ENCODE measurements at places on chromosomes 6 and 20.

GRCh38 chr6:89436226-89436625 lies 3.3 kb downstream of the ANKRD6 start:
- H3K27me3 ChIP-seq = no peaks in the 10 kb centered on the region
- H3K4me3 ChIP-seq = no peak overlapping the region

GRCh38 chr6:91538622-91539021 lies 951.8 kb upstream of the MAP3K7 start:
- no peak overlapping the region for H3K27ac ChIP-seq
- no peak for DNase-seq
- no peaks in the 10 kb centered on the region for H3K36me3 ChIP-seq
- H3K4me3 ChIP-seq = no peak overlapping the region
- no peaks in the 10 kb centered on the region for H3K4me1 ChIP-seq

DNA sequence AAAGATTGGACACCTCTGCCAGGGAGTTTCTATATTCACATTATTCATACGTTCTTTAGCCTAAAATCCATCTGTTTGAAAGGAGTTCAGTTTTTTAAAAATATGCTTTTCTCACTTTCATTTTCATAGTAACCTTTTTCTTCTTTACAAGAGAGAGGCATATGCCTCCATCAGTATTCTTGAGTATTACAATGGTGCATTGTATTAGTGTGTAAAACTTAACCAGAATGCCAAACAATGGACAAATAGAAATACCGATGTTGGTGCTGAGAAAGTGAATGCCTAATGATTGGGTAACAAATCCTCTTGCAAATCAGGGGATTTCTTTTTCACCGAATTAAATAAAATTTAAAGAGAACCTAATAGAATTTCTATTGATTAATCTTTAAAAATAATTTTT lies 163.2 kb upstream of the LAMA2 start:
- no peak overlapping the region for H3K27ac ChIP-seq
- no peaks in the 10 kb centered on the region for H3K36me3 ChIP-seq
- H3K4me3 ChIP-seq = no peak overlapping the region
- H3K4me1 ChIP-seq = no peaks in the 10 kb centered on the region
- no peak for DNase-seq

- H3K27me3 ChIP-seq = no peaks in the 10 kb centered on the region
- H3K4me1 ChIP-seq = no peaks in the 10 kb centered on the region
- H3K27ac ChIP-seq = no peak overlapping the region
- no peaks in the 10 kb centered on the region for H3K36me3 ChIP-seq
- DNase-seq = no peak
Measured at GRCh38 chr20:51759769-51760510, 8.2 kb downstream of the ATP9A start.

- no peaks in the 10 kb centered on the region for H3K27me3 ChIP-seq
- H3K4me1 ChIP-seq = no peaks in the 10 kb centered on the region
- H3K4me3 ChIP-seq = no peak overlapping the region
- DNase-seq = no peak
- H3K36me3 ChIP-seq = no peaks in the 10 kb centered on the region
Measured at GRCh38 chr6:14292119-14292518, 174.5 kb downstream of the CD83 start.
